ENCODE measurements at places on chromosomes 1 and 21.

- no peak overlapping the region for H3K27ac ChIP-seq
- peaks cover 10% of the 10 kb centered on the region for H3K36me3 ChIP-seq
- no peaks in the 10 kb centered on the region for H3K4me1 ChIP-seq
- DNase-seq = no peak
Observed at GRCh38 chr1:97738270-97738669, 182.6 kb downstream of the DPYD start.

DNA sequence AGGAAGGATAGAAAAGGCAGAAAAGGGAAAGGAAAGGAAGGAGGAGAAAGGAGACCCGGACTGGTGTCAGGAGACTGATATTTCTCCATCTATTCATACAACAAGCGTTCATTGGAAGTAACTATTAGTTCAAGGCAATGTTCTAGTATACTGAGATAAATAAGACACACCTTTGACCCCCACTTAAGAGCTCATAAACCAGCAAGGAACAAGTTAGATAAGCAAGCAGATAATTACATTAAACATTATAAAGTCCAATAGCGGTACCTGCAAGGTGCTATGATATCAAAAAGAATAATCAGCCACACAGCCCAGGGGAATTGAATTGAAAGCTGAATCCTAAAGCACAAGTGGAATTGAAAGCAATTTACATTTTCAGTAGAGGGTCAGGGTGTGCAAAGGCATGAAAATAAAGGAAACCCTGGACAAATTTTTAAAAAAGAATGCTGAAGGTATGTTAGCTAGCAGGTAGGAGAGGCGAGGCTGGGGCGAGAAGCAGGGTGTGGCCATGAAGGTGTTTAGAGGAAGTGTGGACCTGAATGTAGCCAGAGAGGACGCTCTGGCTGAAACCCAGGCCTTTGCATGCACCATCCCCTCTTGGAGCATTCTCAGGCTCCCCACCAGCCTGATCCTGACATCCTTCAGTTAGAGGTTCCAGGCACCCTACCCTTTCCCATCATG is 200.0 kb downstream of the SETD4 start:
- no peaks in the 10 kb centered on the region for H3K36me3 ChIP-seq
- no peaks in the 10 kb centered on the region for H3K4me1 ChIP-seq
- peaks cover 16% of the 10 kb centered on the region for H3K27me3 ChIP-seq
- H3K27ac ChIP-seq = no peak overlapping the region
- DNase-seq = no peak

DNA sequence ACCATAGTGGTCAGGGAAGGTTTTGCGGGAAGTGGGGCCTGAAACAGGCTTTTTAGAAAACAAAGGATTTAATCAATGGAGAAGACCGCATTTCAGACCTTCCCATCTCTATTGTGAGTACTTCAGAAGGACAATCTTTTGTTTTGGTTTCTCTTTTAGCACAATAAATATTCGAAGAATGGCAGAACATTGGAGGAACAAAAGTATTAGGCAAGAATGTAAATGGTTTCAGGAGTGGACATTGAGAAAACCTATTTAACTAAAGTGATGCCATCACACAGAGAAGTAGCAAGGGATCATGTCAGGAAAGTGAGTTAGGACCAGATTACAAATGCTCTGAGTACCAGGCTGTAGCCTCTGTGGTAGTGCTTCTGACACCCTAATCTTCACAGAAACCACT is 26.8 kb upstream of the UBE2U start:
- no peak overlapping the region for H3K27ac ChIP-seq
- peaks cover 4% of the 10 kb centered on the region for H3K4me1 ChIP-seq
- no peak for DNase-seq
- H3K36me3 ChIP-seq = no peaks in the 10 kb centered on the region

DNA sequence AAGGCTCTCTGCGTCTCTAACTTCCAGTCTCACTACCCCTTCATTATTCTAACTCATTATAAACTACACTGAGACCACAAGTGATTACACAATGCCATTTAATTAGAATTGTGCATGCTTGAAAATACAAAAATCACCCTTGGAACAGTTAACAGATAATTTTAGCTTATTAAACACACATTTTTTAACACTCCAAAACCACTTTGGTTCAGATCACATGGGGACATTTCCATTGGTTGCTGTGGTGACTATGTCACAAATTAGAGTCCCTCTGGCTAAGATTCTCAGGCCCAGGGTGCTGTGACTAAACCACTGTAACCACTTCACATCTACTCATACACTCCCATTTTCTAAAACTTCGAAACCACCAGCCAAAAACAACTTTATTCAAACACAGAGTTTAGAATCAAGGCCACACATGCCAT is 43.0 kb downstream of the JAK1 start:
- peak; percentile 22 for DNase-seq
- no peak overlapping the region for H3K27ac ChIP-seq
- no peak overlapping the region for H3K4me3 ChIP-seq
- peaks cover 73% of the 10 kb centered on the region for H3K4me1 ChIP-seq
- H3K27me3 ChIP-seq = no peaks in the 10 kb centered on the region

DNA sequence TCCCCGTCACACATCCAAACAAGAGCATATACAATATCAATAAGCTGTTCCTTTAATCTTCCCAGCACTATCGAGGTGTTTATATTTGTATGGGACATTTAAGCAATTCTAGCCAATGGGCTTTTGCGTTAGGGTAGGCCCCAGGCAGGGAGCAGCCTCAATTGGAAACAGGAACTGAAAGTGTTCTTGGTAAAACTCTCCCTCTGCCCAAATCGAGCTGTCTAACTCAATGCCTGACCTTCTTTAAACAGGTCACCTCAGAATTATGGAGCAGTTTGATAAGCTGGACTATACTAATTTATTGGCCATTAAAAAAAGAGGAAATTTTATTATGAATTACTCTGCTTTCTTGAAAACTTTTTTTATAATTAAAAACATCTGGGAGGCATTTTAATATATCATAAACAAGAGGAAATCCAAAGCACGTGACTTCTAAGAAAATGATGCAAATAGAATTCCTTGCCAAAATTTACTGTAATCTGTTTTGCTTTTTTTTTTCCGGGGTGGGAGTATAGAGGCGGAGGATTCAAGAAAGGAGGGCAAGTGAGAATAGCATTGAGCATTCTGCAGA is 498.1 kb downstream of the LMO4 start:
- H3K27me3 ChIP-seq = no peaks in the 10 kb centered on the region
- no peak for DNase-seq
- no peaks in the 10 kb centered on the region for H3K36me3 ChIP-seq
- no peaks in the 10 kb centered on the region for H3K4me1 ChIP-seq

GRCh38 chr1:67632811-67633655 is 52.0 kb upstream of the GADD45A start:
- peaks cover 10% of the 10 kb centered on the region for H3K4me1 ChIP-seq
- H3K4me3 ChIP-seq = no peak overlapping the region
- DNase-seq = no peak
- H3K36me3 ChIP-seq = no peaks in the 10 kb centered on the region
- H3K27ac ChIP-seq = no peak overlapping the region
- H3K27me3 ChIP-seq = peaks cover 8% of the 10 kb centered on the region

- H3K36me3 ChIP-seq = no peaks in the 10 kb centered on the region
- no peak overlapping the region for H3K4me3 ChIP-seq
- H3K27me3 ChIP-seq = peaks cover 44% of the 10 kb centered on the region
Observed at GRCh38 chr21:41475714-41476420, 32.1 kb downstream of the TMPRSS2 start.

DNA sequence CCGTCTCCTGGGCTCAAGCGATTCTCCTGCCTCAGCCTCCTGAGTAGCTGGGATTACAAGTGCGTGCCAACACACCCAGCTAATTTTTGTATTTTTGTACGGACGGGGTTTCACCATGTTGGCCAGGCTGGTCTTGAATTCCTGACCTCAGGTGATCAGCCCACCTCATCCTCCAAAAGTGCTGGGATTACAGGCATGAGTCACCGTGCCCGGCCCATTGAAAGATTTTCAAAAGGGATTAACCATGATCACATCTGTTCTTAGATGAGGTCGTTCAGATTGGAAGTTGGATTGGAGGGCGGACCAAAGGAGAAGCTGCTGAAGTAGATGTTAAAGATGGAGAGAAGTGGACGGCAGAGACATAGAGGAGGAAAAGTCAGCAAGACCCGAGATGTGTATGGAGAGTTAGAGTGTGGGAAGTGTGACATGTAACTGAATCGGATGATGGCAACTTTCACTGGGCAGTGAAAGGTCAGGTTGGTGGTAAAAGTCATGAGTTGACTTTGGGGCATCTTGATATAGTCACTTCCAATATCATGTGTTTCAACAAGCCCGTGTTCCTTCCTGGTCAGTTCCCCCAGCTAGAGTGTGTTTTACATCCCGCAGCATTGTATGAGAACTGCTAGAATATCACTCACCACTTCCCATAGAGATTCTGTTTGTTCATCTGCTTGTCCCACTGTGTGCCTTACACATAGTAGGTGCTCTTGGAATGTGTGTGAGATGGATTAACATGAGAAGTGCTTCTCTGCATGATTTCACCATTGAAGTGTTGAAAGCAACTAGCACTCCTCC is 54.4 kb upstream of the TINAGL1 start:
- H3K36me3 ChIP-seq = no peaks in the 10 kb centered on the region
- H3K4me3 ChIP-seq = no peak overlapping the region
- H3K27me3 ChIP-seq = peaks cover 11% of the 10 kb centered on the region
- H3K4me1 ChIP-seq = no peaks in the 10 kb centered on the region

DNA sequence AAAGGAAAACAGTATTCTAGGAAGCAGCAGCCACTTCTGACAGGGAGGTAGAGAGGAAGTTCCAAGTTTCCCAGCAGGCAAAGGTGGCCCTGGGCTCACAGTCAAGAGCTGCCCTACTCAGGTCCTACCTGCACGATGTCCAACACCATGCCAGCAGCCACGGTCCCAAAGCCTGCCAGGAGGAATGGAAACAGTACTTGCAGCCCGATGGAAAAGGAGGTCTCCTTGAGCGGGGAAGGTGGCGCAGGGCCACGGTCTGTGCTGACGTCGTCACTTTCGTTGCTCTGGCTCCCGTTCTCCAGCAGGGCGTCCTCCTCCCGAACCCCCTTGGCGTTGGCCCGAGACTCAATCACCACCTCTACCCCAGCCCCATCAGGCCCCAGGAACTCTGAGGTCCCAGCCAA is 3.1 kb downstream of the SLC41A1 start:
- DNase-seq = no peak
- H3K36me3 ChIP-seq = peaks cover 11% of the 10 kb centered on the region
- no peak overlapping the region for H3K27ac ChIP-seq
- H3K4me3 ChIP-seq = no peak overlapping the region
- peaks cover 19% of the 10 kb centered on the region for H3K27me3 ChIP-seq

DNA sequence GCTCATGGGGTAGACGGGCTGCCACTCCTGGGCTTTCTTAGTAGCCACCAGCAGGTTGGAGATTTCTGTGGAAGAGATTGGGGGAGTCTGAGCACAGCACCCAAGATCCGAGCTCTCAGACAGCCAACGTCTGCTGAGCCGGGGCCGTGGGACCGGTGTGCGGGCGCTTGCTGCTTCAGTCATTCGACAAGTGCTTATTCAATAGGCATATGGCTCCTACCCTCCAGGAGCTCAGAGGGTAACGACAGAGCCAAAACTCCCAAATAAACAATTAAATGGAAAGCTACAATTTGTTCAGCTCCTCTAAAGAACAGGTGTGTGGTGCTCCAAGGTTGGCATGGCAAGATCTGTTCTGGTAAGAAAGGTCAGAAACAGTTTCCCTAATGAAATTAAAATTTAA is 106.0 kb downstream of the RAVER2 start:
- no peak overlapping the region for H3K4me3 ChIP-seq
- H3K27me3 ChIP-seq = no peaks in the 10 kb centered on the region
- no peak overlapping the region for H3K27ac ChIP-seq
- H3K4me1 ChIP-seq = no peaks in the 10 kb centered on the region
- no peak for DNase-seq
- H3K36me3 ChIP-seq = peaks cover 69% of the 10 kb centered on the region

DNA sequence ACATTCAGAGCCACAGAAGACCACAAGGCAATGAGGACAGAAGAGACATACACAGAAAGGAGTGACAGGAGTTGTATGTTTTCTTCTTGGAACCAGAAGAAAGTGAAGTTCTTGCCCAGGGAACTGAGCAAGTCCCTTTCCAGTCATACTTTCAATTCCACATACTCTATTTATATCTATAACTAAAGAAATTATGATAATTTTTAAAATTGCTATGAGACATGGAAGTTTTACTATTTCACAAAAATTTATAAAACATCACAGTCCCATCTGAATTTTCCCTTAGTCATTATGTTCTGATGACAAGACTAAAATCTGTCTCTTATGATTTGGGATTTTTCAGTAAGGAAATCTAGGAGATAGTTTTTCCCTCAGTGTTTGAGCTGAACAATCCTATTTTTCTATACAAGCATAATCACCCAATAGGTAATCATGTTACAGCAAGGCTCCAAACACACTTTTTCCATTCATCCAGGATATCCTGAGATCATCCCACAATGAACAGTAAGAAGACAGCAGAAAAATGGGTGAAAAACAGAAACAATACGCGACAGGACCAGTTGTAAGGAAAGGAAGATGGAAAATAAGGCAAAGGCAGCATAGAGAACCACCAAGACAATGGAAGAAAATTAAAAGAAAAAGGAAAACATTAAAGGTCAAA is 154.6 kb downstream of the VAV3 start:
- H3K4me1 ChIP-seq = peaks cover 4% of the 10 kb centered on the region
- H3K4me3 ChIP-seq = no peak overlapping the region
- DNase-seq = no peak
- peaks cover 5% of the 10 kb centered on the region for H3K36me3 ChIP-seq
- H3K27me3 ChIP-seq = no peaks in the 10 kb centered on the region
- no peak overlapping the region for H3K27ac ChIP-seq

- peak; percentile 83 for DNase-seq
- no peak overlapping the region for H3K27ac ChIP-seq
- peaks cover 18% of the 10 kb centered on the region for H3K27me3 ChIP-seq
- H3K4me3 ChIP-seq = no peak overlapping the region
- no peaks in the 10 kb centered on the region for H3K4me1 ChIP-seq
Observed at GRCh38 chr1:34742667-34743270, 12.1 kb upstream of the GJB5 start.

- H3K27ac ChIP-seq = no peak overlapping the region
- no peaks in the 10 kb centered on the region for H3K36me3 ChIP-seq
- H3K27me3 ChIP-seq = peaks cover 28% of the 10 kb centered on the region
- no peaks in the 10 kb centered on the region for H3K4me1 ChIP-seq
Observed at GRCh38 chr1:201354151-201354900, 23.2 kb downstream of the TNNT2 start.

DNA sequence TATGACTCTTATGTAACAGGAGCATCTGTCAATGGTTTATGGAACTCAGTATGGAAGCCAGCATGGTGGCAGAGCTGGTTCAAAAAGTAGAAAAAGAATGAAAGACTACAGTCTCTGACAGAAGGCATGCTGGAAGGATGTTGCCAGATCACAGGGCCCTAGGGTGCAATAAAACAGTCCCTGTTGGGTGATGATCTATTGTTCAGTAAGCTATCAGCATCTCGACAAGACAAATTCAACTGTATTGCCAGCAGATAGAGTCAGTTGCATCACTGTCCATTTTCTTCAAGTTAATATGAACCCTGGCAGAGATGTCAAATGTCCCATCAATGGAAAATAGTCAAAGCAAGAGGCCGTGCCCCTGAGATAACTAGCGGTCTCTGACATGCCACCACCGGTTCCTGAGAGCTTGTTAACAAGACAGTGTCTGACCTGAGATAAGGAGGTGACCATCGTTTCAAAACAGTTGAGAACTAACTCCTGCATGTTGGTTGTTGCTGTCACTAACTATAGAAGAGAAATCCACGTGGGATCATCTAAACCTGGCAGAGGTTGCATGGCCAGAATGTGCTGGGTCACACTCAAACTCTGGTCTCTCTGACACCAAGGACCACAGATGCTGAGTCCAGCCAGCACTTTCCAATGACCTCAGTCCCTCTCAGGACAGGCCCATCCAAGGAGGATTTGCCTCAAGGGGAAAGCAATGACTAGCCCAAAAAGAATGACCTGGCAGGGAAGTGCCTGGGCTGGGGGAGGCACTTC is 125.9 kb downstream of the RIPK4 start:
- peaks cover 45% of the 10 kb centered on the region for H3K27me3 ChIP-seq
- no peak overlapping the region for H3K27ac ChIP-seq
- no peak overlapping the region for H3K4me3 ChIP-seq
- no peaks in the 10 kb centered on the region for H3K4me1 ChIP-seq
- H3K36me3 ChIP-seq = no peaks in the 10 kb centered on the region

Measured in activated naive CD4-positive, alpha-beta T cell treated with anti-CD3 and anti-CD28 coated beads, Interleukin-2, amount 10 ng/mL, durations not matched to agents 7 days and 5 days (primary cell).